Activated naive CD4-positive, alpha-beta T cell treated with anti-CD3 and anti-CD28 coated beads for 36 hours (primary cell): ENCODE measurements at places on chromosomes 12 and 14. TPM values are rescaled to one million over a fixed set of nuclear protein-coding genes. Genes with fewer than 3 reads are reported as not detected.

The ACRBP gene
- total RNA-seq: 2.3 TPM

The TGFB3 gene
- total RNA-seq: 3.6 TPM

The BATF gene
- total RNA-seq: 178 TPM

The OR6C2 gene
- total RNA-seq: not detected

The KRT86 gene
- not detected for total RNA-seq

The RFX4 gene
- total RNA-seq: not detected

- DNase-seq: no peak
These were observed 124.4 kb downstream of the SLC38A1 start for GRCh38 chr12:46144433-46144832.

DNA sequence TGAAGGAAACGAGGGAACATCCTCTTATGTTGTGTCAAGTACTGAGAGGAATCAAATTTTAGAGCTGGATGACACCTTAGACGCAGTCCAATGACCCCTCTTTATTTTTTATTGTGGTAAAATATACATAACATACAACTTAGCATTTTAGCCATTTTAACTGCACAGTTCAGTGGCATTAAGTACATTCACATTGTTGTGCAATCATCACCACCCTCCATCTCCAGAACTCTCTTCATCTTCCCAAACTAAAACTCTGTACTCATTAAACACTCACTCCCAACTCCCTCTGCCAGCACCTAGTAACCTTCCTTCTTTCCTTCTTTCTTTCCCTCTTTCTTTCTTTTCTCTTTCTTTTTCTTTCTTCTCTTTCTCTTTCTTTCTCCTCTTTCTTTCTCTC, 97.2 kb upstream of the SLC24A4 start:
- no peak for DNase-seq

GRCh38 chr12:4720637-4720995, 416 bp downstream of the GALNT8 start:
- DNase-seq: no peak

DNA sequence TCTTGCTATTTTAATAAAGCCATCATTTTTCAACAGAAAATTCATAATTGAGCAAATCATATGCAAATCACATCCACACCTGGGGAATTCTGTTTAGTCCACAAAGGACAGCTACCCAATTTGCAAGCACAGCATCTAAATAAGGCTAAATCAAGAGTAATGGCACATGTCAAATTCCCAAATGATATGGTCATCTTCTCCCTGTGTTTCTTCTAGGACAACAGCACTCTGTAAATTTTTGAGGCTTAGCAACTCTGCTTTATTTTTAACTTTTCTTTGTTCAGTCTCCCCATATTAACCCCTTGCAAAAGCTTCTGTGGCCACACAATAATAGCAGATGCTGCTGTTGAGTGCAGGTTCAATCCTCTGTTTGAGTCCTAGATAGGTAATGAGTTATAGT, 155.6 kb upstream of the DAAM1 start:
- DNase-seq: no peak

GRCh38 chr12:132516095-132517012, 26.4 kb downstream of the FBRSL1 start:
- no peak for DNase-seq
